ENCODE measurements at places on chromosomes 6 and 20.

DNA sequence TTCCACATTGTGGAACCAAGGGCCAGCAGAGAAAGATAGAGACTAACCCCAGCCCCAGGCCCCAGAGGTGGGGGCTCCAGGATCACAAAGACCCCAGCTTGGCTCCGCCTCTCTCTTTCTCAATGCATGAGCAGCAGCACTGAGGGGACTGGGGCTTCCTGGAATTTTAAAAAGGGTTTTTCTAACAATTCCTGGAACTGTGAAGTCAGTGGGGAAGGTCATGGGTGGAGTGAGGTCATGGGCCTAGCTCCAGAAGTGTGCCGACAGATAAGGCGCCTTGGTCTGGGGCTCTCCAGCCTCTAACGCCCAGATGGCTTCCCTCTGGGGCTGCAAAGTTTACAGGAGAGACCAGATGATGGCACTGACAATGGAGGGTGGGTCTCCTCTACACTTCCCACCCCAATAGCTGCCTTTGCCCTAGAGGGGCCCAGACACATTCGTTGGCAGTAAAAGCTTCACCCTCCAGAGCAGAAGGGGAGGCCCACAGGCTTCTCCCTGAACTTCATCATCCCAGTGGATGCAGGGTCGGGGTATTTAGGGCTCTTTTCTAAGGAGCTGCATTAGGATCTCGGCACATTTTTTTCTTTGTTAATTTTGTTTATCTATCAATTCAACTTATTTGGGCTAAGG lies 46.9 kb upstream of the CD93 start:
- DNase-seq = no peak

GRCh38 chr20:19253316-19253715 lies 40.9 kb downstream of the SLC24A3 start:
- DNase-seq = no peak

GRCh38 chr6:25297039-25297441 lies 17.9 kb downstream of the CARMIL1 start:
- no peak for DNase-seq

DNA sequence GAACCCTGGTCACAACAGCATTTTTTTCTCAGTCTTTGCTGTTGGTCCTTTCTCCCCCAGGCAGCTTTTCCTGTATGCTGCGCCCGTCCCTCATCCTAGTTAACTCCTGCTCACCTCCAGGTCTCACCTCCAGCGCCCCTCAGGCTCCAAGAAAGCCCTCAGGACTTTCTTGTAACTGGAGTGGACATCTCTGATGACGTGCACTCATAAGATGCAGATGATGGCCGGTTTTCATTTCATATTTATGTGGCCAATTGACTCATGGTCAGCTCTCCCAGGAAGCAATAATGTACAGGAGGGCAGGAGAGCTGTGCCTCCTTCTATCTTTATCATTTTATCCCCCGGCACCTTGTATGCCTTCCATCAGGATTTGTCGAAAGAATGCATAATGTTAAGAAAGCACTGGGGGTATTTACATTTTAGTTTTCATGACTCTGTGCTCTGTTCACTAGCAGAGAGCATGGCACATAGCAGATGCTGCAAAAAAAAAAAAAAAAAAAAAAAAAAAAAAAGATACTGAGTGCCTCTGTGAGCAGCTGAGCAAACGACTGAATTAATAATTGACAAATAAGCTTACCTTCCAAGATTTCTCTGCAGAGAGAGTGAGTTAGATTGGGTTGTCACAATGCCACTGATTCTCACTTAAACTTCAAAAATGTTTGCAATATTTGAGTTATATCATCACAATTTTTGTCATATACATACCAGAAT lies 170.2 kb downstream of the DOK5 start:
- no peak for DNase-seq

DNA sequence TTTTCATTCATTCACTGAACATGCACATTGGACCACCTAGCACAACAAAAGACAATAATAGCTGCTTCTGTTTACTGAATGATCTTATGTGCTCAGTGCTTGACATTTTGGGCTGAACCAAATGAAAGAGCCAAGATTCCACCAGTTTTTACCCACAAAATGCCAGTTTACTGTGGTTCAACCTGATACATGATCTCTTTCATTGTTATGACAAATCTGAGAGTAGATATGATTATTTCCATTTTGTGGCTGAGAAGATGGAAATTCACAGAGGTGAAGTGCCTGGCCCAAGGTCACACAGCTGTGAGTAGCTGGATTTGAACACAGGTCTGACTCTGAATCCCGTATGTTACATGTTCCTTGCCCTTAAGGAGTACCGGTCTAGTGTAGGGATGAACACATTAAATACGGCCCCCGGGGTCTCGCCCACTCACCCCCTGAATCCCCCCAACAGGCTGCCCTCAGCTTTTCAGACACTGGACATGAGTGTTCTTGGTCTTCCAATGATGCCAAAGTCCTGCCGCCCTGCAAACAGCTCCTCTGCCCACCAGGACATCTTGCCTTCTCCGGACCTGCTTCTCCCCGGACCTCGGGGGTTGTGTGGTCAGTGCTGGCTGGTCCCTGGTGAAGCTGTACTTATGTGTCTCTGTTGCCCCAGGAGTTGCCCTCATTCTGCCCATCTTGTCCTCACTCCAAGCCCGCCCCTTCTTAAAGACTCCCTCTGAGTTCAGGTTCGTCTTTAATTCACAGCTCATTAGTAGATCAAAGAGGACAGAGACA lies 58.6 kb upstream of the SLC32A1 start:
- no peak for DNase-seq

- no peak for DNase-seq
Observed at GRCh38 chr6:819122-819521, 126.2 kb upstream of the EXOC2 start.

DNA sequence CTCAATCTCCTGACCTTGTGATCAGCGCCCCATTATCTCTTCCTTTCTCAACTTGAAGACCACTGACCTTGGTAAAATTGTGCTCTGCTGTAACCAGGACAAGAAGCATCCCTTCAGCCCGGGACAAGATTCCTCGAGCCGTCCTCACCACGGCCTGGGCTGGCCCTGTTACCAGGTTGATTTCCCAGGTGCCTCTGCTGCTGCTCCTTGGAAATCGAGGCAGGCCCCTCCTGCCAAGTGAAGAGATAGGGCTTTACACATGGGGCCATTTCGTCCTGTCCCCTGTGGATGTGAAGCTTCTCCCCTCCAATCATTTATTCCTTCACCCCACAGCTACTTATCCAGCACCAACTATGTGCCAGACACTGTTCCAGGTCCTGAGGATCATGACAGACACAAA lies 21.5 kb downstream of the RAB44 start:
- DNase-seq = no peak

GRCh38 chr20:33008336-33009213 lies 1.1 kb downstream of the BPIFB2 start:
- DNase-seq = no peak

- peak; percentile 23 for DNase-seq
Observed at GRCh38 chr6:52995913-52996645, 995 bp upstream of the GSTA4 start.

DNA sequence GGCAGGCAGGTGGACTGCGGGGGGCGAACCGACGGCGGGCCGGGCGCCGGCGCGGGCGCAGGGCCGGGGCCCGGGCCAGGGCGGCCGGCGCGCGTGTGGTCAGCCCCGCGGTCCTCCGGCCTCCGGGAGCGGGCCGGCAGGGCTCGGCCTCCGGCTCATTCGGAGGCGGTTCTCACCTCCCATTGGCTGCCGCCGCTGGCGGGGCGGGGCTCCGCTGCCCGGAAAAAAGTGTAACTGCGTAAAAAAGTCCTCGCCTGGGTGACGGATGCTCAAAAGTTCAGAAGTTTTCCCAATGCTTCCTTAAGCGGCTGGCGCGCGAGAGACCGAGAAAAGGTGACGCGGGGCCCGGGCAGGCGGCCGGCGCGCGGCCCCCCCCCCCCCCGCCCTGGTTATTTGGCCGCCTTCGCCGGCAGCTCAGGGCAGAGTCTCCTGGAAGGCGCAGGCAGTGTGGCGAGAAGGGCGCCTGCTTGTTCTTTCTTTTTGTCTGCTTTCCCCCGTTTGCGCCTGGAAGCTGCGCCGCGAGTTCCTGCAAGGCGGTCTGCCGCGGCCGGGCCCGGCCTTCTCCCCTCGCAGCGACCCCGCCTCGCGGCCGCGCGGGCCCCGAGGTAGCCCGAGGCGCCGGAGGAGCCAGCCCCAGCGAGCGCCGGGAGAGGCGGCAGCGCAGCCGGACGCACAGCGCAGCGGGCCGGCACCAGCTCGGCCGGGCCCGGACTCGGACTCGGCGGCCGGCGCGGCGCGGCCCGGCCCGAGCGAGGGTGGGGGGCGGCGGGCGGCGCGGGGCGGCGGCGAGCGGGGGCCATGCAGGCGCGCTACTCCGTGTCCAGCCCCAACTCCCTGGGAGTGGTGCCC lies at the start of gene FOXC1:
Gene FOXC1 (plus strand): TSS at position 268 of the 849 bp plus-strand sequence. CDS start 531 bp downstream, at position 799.
- DNase-seq = no peak

GRCh38 chr6:134593887-134594286 lies 276.0 kb upstream of the SGK1 start:
- DNase-seq = no peak

- DNase-seq = no peak
Observed at GRCh38 chr6:148523048-148523447, 180.4 kb downstream of the SASH1 start.

Data from CD4-positive, alpha-beta T cell treated with Interleukin-15 for 4 hours (primary cell).